Tibial nerve (tissue), 4 donors: ENCODE measurements at places on chromosomes 4 and X. TPM values are rescaled to one million over a fixed set of nuclear protein-coding genes. Genes with fewer than 3 reads are reported as not detected.

- no peak for DNase-seq
Measured at GRCh38 chr4:157882901-157883300, 289.9 kb downstream of the GASK1B start.

DNA sequence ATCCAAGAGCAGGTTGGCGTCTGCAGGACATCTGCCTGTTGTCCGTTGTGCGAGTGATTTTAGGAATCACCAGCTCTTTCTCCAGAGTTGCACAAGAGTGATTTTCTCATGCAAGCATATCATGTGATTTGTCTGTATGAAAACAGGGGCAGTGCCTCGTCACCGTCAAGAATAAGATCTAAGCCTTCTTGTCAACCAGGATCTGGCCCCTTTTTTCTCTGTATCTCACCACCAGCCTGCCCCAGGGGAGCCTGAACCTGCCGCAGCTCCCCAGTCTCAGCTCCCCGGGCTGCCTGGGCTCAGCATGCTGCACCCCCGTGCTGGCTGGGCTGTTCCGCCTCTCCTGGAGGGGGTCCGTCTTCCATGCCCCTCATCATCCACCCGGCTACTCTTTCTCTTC lies 90.5 kb downstream of the STOX2 start:
- DNase-seq, result no peak

DNA sequence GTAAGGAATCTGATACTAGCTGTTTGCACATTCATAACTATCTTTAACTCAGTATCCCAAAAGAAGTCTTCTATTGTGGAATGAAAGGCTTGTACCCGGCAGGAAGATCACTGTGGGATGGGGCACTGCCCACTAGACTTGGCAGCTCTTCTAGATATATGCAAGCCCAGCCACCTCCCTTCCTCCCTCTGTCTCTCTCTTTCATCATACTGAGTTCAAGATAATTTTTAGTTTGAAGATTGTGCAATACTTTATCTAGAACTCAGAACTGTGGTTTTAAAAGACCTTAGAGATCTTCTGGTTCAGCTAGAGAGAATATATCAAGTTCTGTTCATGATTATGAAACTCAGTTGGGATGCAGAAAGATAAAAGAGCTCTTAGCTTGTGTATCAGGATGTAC lies 22.5 kb upstream of the GPR34 start:
- no peak for DNase-seq

- DNase-seq, result no peak
Measured at GRCh38 chrX:96843566-96843965, 40.1 kb upstream of the RPA4 start.

GRCh38 chr4:185945906-185946305 lies 123.0 kb upstream of the TLR3 start:
- no peak for DNase-seq

- DNase-seq, result no peak
Measured at GRCh38 chr4:54913751-54914526, 211.5 kb downstream of the KDR start.

- no peak for DNase-seq
Measured at GRCh38 chrX:10636337-10636736, 16.0 kb upstream of the MID1 start.

The SERPINA7 gene
- not detected for total RNA-seq

DNA sequence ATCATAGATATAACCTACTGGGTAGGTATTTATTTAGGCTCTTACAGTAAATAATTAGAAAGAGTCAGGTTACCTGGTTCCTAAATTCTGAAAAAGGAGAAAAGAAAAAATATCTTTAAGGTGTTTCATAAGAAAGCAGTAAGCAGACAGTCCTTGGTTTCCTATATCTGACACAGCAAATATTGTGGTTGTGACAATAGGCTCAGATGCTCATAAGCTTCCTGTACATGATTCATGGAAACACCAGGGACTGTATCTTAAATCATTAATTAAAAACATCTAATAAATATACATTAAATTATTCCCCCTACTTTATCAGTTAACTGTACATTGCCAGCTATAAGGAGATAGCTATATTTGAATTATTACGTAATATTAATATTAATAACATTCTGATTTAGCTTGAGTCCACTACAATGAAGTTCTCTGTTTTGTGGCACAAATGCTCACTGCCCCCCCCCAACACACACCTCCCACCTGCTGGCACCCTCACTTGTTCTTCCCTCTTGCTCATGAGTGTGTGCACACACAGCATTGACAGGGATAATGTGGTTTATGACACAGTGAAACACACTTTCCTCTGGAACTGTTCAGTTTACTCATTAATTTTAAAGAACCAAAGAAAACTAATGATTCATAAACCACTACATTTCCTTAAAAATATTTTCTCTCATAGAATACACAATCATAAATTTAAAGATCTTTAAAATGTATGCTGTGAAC lies 187.4 kb downstream of the NR3C2 start:
- DNase-seq, result no peak

- DNase-seq, result no peak
Measured at GRCh38 chr4:76801621-76802235, 96.2 kb downstream of the SOWAHB start.

- DNase-seq, result no peak
Measured at GRCh38 chr4:59455751-59456150, 1744.4 kb upstream of the ADGRL3 start.

DNA sequence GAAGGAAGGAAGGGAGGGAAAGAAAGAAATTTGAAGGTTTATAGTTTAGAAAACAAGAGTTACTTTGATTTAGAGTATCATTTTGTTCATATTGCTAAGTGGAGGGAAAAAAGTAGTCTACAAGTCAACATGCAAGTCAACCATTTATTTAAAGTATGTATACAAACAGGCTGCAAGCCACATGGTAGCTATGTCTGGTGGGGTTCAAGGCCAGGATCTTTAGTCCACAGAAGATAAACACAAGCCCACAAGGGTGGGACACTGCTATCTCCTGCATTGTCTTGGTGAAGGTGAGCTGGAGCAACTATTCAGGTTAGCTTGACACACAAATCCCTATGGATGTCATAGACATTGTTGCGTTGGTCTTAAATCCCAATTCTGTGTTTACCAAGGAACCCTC lies 71.4 kb downstream of the ABCG2 start:
- DNase-seq, result no peak

- no peak for DNase-seq
Measured at GRCh38 chr4:113272523-113272922, 223.1 kb downstream of the ANK2 start.

DNA sequence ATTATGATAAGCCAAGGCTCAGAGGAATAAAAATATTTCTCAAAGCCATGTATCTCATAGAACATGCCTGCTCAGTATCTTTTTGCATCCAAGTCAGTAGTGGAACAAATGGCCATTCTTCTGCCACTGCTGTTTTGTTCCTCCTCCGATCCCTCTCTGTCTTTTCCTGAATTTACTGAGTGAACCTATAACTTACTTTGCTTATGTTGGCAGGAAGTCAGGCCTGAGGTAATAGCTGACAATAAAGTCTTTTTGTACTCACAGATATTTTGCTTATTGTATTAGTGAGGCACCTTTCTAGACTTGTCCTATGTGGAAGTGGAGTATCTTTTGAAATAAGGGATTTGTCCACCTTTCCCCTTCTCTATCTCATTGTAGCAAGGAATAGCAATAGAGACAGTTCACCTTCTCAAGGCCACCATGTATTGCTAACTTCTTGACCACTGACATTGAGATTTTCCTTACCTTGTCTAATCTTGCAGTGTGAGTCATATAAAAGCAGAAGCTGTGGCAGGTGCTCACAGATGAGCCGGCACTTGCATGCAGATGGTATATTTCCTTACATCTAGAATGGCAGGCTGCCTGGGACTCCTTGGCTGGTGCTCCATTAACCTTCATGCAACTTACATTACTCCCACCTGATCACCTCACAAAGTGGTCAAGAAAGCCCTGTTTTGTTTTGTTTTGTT lies 68.2 kb downstream of the AGTR2 start:
- no peak for DNase-seq

DNA sequence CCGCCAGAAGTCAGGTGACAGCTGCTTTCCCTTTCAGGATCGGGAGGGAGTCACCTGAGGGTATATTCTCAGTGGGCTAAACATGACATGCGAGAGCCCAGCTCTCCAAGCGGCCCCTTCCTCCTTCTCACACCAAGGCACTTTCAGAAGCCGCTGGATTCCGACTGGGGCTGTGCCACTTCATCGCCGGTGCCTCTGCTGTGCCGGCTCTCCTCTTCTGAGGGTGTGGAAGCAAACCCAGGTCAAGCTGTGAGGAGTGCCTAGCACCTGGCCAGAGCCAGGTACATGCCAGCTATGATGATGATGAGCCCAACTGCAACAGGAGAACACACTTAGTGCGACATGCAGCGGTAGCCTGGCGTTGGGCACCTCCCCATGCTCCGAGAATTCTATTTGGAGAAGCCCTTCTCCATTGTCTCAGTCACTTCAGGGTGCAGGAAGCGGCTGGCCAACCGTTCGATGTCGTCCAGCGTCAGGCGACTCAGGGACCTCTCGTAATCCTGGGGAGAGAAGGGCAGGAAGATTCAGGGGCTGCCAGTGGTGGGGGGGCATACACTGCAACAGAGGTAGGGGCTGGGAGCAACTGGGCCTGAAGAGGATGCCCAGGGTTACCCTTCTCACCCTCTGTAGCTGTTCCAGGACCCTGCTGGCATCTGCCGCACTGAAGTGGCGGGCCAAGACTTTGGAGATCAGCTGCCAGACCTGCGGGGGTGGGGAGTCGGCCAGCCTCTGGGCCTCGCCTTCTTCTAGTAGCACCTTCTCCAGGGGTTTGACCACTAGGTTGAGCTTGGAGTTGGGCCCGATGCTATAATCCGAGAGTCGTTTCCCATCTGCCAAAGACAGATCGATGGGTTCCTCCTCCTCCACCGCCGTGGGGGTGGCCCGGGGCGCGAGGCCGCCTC lies 1.0 kb downstream of the UBL4A start:
- no peak for DNase-seq

GRCh38 chr4:107183155-107183774 lies 147.2 kb upstream of the DKK2 start:
- no peak for DNase-seq

The CFAP47 gene
- total RNA-seq, result not detected

DNA sequence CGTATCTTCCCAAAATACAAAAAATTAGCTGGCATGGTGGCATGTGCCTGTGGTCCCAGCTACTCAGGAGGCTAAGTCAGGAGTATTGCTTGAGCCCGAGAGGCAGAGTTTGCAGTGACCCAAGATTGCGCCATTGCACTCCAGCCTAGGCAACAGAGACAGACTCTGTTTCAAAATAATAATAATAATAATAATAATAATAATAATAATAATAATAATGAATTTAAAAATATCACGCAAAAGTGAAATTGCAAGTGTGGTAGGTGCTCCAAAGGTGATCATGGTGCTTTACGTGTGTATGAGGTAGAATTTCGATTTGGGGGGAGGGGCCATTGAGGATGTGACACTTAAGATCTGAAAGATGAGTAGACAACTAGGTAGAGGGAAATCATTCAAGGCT lies 4.9 kb upstream of the HPSE start:
- DNase-seq, result no peak

DNA sequence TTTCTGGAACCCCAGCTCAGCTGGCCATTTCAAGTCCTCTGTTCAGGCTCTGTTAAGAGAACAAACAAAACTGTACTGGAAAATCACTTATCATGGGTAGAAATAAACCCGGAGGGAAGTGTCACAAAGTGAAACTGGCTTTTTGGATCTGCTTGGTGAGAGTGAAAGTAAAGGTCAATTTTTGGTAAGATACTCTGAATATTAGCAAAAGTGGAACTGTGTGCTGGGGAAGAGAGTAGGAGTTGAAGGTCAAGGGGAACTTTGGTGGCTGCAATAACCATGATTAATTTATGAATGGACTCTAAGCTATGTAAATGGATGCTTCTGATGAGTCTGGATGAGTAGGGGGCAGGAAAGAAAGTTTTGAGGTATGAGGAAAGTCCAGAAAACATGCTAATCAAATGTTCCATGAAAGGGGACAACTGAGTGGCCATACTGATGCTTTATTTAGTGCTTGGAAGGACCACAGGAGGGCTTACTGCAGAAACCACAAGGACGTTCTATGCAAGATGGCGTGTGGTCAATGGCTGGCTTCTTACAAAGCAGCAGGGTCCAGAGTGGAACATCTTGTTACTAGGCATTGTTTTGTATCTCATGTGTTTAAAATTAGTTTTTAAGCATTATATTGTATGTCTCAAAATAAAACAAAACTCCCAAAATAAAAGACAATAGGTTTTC lies 36.8 kb upstream of the TNIP3 start:
- no peak for DNase-seq

DNA sequence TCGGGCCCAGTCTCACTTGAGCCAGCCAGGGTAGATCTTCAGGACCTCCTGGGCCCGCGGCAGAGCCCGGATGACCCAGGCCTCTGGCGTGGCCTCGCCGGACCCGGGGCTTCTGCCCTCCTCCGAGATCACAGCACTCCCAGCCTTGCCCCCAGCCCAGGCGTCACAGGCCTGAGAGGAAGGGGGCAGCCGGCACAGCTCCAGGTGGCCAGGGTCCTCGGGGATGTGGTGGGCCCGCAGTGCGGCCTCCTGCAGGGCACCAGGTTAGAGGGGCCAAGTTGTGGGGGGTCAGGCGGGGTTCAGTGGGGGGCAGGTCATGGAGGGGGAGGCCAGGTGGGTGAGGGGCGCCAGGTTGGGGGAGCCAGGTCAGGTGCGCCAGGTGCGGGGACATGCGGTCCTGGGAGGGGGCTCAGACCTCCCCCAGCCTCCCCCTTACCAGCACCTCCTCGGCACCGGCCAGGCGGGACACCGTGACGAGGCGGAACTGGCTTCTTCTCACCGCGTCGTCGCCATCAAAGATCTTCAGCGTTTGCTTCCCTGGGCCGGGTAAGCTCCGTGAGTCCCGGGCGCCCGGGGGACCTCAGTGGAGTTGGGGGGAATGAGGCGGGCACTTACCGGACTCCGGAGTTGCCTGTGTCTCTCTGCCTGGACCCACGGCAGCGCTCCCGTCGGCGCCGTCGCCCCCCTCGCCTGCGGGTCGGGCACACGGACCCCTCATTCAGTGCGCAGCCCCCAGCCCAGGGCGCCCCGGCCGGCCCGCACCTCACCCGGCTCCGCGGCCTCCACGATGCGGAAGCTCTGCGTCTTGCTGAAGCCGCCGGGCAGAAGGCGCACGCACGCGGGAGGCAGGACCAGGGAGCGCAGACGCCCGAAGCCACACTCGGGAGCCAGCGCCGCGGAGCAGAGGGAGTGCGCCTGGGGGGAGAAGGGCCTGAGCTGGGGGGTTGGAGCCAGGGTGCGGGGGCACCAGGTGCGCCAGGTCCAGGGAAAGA lies 6.0 kb downstream of the DGKQ start:
- no peak for DNase-seq

GRCh38 chr4:30461218-30461617 lies 259.0 kb upstream of the PCDH7 start:
- no peak for DNase-seq

GRCh38 chrX:47798861-47799260 lies 37.8 kb upstream of the ZNF81 start:
- DNase-seq, result no peak

The SPANXC gene
- not detected for total RNA-seq

The PPP4R3C gene
- not detected for total RNA-seq

DNA sequence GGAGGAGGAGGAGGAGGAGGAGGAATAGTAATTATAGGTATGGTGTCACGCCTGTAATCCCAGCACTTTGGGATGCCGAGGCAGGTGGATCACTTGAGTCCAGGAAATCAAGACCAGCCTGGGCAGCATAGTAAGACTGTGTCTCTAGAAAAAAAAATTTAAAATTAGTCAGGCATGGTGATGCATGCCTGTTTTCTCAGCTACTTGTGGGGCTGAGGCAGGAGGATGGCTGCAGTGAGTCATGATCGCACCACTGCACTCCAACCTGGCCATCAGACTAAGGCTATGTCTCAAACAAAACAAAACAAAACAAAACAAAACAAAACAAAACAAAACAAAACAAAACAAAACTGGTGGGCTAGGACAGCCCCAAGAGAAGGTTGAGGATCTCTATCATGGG lies 3.0 kb downstream of the STARD8 start:
- DNase-seq, result no peak
